Activated naive CD4-positive, alpha-beta T cell treated with Interleukin-2 at 50 U/mL for 16 hours (primary cell): ENCODE measurements at places on chromosomes 12 and 14.

GRCh38 chr12:52496590-52497071 lies 3.6 kb upstream of the KRT6A start:
- DNase-seq = no peak

DNA sequence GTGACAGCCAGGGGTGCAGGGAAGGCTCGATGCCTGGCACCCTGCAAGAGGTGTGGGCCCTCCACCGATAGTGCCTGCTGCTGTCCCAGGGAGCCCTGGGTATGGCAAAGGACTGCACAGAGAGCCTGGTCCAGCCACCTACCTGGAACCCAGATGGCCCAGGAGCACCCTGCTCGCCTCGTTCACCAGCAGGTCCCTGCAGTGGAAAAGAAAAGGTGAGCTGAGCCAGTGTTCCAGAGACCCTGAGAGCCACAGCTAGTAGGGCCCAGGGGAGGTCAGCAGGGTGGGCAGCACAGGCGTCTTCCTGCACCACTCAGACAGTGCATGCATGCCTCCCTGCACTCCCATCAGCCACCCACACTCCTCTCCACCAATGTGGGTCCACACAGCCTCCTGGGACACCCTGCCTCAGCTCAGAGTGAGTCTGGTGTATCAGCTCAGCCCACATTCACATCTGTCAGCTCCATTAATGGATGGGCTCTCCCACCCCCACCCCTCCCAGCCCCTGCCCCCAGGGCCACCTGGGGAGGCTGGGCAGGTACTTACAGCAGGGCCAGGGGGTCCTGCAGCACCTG lies 20.2 kb downstream of the TMEM106C start:
- no peak for DNase-seq

DNA sequence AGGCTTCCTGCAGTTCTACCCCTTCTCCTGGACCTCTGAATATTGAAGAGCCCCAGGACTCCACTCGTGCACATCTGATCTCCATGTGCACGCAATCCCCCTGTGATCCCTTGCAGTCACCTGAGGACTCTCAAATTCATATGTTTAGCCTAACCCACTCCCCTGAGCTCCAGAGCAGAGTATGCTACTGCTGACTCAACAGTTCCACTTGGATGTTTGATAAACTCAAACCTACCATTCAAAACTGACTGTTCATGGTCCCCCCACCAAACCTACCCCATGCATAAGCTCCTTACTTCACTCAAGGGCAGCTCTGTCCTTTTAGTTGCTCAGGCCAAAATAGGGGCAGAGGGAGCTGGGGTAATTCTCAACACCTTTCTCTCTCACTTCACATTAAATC lies 96.0 kb downstream of the DNAI7 start:
- no peak for DNase-seq

DNA sequence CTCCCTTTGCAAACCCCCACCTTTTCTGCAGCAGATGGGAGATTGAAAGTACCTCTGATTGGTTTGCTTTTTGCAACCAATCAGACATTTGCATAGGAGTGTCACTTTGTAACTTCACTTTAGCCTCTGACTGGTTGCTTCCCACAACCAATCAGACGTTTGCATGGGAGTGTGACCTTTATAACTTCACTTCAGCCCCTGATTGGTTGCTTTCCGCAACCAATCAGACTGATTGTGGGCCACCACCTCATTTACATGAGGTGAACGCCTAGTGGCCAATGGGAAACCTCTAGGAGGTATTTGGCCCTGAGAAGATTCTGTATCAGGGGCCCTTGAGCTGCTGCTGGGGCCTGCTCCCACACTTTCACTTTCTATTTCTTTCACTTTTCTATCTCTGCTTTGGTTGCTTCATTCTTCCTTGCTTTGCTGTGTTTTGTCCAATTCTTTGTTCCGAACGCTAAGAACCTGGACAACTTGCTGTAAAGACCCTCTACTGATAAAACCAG lies 106.0 kb upstream of the PRICKLE1 start:
- DNase-seq = no peak

DNA sequence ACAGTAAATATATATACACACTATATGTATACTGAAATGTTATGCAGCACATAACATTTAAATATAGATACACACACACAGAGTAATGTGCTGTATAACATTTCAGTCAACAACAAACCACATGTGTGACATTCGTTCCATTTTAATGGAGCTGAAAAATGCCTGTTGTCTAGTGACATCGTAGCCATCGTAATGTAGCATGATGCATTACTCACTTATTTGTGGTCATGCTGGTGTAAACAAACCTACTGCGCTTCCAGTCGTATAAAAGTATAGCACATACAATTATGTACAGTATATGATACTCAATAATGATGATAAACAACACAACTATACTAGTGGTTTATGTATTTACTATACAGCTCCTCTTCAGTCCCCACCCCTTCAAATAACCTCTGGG lies 119.0 kb upstream of the SLC38A4 start:
- DNase-seq = no peak

DNA sequence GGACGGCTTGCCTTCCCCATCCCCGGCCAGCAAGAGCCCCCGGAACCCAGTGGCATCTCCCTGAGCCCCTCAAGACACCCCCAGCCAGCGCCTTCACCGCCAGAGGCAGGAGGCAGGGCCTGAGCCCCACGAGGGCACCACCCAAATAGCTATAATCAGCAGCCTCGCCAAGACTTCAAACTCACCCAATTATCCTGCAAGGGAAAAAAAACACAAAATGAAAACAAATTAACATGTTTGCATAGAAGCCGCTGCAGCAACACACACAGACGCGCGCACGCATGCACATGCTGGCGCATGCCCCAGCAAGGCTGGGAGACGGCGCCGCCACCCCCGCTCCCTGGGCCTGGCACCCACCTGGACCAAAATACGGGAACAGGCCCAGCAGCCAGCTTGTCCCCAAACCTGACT lies 15.8 kb downstream of the FAM222A start:
- no peak for DNase-seq

- peak; percentile 33 for DNase-seq
Observed at GRCh38 chr12:7113389-7113871, 4.4 kb upstream of the C1RL start.

GRCh38 chr12:106142591-106143261 lies 4.0 kb upstream of the NUAK1 start:
- DNase-seq = no peak
